ENCODE measurements at places on chromosomes 12 and 14.
A peak's percentile ranks its signal among the peaks of the same experiment; 100 is the strongest.

- no peak for DNase-seq
These were observed 24.3 kb upstream of the RCOR1 start for GRCh38 chr14:102568115-102568614.

DNA sequence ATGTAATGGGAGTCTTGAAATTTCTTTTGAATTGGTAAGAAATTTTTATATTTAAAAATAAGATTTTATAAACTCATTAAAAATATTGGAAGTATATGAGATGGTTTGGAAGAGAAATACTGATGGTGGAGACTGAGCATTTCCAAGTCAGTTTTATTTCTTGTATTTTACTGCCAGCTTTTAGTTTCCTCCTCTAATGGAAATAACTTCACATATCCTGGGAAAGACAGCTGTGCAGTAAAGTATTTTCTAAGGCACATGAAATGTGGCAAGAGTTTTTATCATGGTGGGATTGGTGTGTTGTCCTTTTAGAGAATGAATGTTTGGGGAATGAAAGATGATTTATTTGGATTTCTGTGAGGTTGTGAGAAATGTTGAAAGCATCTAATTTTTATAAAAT is 346.9 kb upstream of the RGS6 start:
- no peak for DNase-seq

GRCh38 chr14:105139831-105140239 is 28.7 kb downstream of the JAG2 start:
- no peak for DNase-seq

DNA sequence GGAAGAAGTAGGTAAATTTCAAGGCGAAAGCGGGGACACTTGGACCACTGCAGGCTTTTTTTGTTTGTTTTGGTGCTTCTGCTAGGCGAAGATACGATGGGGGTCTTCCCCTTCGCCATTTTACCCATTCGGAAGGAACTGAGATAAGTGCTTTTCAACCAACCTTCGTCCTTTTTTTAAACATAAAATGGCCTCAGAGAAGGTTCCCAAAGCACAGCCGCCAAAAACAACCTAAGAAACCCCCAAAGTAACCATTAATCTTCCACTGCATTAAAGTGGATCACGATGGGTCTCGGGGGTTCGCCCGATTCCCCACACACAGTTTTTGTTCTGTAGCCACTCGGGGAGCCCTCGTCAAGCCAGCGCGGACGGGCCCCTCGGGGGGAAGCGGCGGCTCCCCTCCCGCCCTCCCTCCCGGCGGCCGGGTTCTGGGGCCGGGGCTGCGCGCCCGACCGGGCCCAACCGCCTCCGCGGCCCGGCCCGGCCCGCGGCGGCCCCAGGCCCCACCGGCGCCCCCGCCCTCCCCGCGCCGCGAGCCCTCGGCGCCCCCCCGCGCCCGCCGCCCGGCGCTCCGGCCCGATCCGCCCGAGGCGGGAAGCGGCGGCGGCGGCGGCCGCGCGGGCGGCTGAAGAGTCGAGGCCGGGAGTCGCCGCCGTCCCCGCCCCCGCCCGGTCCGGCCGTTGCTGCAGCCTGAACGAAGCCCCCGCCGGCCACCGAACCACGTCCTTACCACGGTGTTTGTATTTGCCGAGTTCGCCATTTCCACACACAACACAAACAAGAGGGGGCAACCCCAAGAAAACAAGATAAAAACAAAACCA is 790 bp downstream of the GTF2A1 start:
- DNase-seq, result no peak

- no peak for DNase-seq
These were observed 42.3 kb downstream of the BCL11B start for GRCh38 chr14:99229654-99230207.

- no peak for DNase-seq
These were observed 158.6 kb downstream of the DICER1 start for GRCh38 chr14:94998685-94999084.

DNA sequence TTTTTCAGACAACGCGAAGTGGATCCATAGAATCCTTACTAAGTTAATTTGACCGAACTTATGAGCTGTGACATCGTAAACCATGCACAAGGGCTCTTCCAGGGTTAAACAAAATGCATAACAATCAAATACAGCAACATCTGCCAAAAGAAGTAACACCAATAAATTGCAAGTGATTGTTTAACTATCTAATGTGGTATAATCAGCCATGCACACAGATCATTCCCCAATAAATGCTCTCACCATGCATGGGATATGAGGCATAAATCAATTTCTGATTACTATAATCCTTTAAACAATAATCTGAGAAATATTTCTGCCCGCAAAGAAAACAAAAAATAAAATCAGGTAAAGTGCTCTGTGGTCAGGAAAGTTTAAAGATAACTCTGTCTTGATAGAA is 7.7 kb upstream of the PLEKHG7 start:
- DNase-seq, result no peak

GRCh38 chr12:102144221-102144620 is 24.2 kb downstream of the PARPBP start:
- DNase-seq, result no peak

- DNase-seq, result no peak
These were observed 22.1 kb downstream of the PSMC1 start for GRCh38 chr14:90278199-90279175.

DNA sequence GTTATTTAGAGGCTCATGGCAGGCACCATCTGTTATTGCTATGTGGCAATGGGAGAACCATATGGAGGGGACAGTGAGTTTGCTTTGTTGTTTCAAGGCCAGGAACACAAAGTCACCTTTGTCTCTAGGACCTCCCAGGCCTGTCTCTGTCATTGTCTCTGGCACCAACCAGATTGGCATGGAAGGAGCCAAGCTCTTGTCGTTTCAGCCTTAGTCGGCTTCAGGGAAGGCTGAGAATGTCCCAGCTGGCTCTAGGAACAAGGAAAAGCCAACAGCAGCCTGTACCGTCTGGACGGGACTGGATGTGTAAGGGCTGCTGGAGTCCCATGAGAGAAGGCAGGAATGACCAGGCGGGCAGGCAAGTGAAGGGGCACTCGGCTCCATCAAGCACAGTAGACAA is 29.2 kb downstream of the RPH3A start:
- DNase-seq, result no peak

GRCh38 chr12:27178255-27178654 is 65.8 kb upstream of the STK38L start:
- no peak for DNase-seq

DNA sequence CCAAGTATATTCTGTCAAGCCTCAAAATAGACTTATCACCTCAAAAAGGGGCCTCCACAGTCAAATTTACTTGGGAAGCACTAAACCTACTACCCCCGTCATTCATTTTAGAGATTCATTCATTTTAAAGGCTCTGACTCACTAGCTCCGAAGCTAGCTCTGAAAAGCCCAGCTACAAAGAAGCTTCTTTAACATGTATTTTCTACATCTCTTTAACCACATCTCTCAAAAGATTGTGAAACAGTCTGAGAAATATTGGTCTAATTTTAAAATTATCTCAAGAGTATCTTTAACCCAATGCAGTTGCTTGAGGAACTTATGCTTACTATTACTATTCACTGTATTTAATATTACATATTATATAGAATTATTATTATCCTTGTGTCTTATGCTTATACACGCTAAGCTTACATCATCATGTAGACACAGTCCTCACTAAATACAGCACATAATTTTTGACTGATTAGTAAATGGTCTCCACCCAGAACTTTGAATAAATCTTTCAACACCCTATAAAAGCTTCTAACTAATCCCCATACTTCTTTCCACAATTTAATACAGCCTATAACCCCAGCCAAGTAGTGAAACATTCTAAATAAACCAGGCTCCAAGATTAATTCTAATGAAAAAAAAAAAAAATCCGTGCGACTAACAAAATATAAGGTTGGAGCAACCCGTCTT is 7.8 kb downstream of the NT5DC3 start:
- no peak for DNase-seq

DNA sequence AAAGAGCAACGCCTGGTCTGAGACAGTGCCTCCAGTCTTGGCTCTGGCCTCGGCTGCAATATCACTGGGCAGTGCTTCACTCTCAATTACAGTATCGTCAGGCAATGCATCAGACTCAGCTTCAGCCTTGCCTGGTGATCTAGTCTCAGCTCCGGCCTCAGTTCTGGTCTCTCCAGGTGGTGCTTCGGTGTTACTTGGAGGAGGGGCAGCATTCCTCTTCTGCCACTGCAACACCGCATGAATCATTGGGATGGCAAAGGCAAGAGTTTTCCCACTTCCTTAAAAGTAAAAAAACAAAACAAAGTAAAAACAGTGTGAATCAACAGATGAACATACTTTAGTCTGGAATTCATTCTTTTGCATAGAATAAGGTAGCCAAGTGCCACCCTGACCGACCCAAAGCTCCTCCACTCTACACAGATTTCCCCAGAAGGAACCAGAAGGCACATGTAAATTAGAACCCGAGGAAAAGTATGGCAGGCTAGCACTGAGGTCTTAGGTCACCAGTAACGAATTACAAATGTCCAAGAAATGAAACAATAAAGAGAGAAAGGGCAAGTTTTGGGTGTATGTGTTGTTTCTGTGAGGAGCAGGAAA is 18.6 kb downstream of the DDX24 start:
- peak; percentile 34 for DNase-seq
